ENCODE measurements at places on chromosomes 11 and 22.

DNA sequence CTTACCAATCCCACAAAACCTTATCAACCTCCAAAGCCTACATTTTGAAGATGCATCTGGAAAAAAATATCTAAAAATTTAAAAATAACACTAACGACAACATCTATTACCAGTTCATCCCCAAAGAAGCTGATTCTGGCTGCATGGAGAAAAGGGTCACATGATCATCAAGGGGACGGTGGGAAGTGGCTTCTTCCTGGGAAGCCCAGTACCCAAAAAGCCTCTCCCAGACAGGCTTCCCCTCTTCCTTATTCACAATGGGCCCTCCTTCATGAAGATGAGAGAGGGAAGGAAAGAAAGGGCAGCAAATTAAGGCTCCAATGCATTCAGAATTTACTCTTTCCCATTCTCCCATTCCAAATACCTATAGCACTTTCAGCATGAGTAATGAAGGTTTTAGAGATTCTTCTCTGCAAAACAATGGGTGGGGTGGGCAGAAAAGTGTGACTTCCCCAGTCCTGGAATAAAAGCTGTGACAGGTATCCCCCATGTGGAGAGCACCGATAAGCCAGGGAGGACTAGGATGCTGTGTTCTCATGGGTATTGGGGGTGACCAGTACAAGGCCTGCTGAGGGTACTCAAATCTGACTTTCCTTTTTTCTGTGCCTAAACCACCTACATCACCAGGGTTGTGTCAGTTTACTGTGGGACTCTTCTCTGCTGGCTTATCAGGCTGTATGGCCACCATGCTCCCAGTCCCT is 88.2 kb downstream of the SIK3 start:
- no peak for DNase-seq

- DNase-seq, result peak; percentile 21
Observed at GRCh38 chr11:71200761-71201160, 51.6 kb downstream of the SHANK2 start.

GRCh38 chr11:2290351-2290841 is 11.3 kb downstream of the C11orf21 start:
- DNase-seq, result peak; percentile 56

DNA sequence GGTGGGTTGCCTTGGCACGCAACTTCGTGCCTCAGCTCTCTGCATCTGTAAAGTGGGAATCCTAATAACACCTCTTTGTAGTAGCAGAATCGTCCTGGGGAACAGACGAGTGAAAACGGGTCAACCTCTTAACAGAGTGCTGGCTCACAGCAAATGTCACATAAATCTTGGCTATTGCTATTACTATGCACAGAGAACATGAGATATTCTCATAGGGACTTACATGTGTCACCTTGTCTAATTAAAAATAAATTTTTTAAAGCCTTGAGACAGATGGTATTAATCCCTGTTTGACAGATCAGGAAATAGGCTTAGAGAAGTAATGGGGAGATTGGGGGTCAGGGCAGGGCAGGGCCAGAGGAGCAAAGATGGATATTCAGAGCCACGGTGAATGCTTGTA is 44.3 kb upstream of the IGSF9B start:
- DNase-seq, result no peak

DNA sequence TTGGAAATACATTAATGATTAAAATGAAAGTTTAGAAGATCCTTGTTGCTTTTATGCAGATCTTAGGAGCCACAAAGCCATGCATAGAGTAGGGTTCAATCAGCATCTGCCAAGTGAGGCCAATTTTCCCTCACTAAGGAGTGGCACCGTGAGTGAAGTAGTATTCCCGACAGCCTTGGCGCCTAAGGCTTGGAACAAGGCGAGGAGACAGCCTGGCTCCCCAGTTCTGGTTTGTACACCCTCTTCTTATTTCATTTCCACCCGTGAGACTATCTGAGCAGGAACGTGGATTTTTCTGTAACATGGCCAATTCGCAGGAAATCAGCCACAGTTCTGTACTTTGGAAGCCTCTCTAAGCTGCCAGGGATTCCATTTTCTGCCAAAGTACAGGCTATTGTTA is 22.6 kb downstream of the FADS2 start:
- DNase-seq, result no peak
